ENCODE measurements at places on chromosomes 7 and 10. TPM values are rescaled to one million over a fixed set of nuclear protein-coding genes. Genes with fewer than 3 reads are reported as not detected.

The HOXA7 gene
- 5.4 TPM for total RNA-seq

The CLDN4 gene
- total RNA-seq: 523 TPM

The FAM131B gene
- 14.0 TPM for total RNA-seq

The HKDC1 gene
- 0.29 TPM for total RNA-seq

The H2BK1 gene
- total RNA-seq: not detected

The NEUROD6 gene
- total RNA-seq: not detected

The SSBP1 gene
- total RNA-seq: 63.2 TPM

GRCh38 chr7:128666200-128666599 is 5.9 kb upstream of the GARIN1A start:
- peak; percentile 16 for DNase-seq

DNA sequence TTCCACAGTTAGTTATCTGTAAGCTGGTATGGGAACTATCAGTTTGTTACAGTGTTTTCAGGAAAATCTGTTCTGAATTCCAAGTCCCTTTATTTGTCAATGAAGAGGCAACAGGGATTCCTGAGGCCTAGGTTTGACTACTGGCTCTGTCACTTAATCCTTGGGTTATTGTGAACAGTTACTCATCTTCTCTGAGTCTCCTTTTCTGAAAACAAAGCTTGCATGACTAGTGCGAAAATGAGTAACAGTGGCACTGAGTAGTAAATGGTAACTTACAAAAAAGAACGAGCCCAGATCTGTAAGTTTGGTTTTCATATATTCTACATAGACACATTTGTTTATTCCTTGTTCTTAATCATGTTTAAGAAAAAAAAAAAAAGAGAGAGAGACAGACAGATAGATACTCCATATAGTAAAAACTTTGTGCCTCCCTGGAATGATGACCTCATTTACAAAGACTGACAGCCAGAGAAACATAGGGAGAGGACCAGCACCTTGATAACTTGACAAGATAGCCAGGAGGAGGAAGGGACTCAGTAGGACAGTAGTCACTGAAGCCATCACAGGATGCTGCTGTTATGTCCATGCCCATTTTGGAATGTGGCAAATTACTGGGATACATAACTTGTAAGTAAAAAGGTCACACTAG is 1.9 kb downstream of the MRPS33 start:
- no peak for DNase-seq

DNA sequence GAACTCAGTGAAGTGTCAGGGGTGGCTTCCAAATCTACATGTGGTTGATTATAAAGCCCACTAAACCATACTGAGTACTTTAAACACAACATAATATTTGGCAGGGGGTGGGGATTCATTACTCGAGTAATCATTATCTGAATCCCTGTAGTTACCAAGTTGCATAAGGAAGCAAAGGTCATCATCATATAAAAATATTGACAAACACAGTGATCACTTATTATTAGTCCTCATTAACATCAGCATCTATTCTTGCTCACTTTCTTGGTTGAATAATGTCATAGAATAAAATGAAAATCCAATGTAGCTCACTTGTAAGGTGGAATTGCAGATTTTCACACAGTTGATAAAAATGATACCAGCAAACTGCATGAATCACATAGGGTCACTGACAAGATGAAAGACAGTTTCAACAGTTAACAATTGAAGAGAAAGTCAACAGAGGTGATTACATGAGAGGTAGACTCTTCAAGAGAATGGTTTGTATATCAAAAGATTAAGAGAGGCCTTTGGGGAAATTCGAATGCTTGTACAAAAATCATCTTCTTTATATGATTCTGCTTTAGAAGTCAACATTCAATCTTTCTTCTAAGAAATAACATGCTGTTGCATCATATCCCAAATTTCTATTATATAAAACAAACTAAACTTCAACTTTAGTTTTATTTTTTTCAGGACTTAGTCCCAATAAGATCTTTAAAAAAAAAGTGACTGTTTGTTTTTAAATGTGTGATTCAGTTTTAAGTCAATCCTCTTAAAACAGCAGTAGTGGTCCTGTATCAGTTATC is 185.5 kb upstream of the KLF14 start:
- no peak for DNase-seq

- DNase-seq: no peak
These were observed 77.2 kb downstream of the HIF1AN start for GRCh38 chr10:100612601-100613595.

DNA sequence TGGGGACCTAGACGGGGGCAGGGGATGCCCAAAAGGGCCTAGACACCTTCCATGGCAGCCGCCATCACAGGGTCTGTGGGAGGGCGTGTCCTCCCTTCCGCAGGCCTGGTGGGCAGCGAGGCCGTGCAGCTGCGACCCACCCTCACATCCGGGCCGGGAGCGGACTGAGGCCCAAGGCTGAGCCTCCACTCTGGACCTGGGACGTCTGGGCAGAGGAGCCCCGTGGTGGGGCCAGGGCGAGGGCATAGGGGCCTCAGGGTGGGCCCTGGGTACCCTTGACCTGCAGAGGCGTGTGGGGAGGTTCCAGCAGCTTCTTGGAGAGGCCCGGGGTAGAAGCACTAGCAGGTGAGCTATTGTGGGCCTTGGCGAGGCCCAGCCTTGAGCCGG is 49.2 kb downstream of the PWWP2B start:
- DNase-seq: no peak

DNA sequence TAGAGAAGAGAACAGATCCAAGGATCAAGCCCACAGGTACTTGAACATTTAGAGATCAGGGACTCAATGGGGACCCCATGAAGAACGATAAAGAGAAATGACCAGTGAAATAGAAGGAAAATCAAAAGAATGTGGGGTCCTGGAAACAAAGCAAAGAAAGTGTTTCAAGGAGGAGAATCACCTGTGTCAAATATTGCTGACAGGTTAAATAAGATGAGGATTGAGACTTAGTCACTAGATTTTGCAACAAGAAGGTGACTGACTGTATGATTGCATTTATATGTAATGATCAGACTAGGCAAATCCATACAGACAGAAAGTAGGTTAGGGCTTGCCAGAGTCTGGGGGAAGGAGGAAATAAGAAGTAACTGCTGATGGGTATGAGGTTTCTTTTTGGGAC is 254.9 kb upstream of the NPY start:
- DNase-seq: no peak

- peak; percentile 44 for DNase-seq
These were observed 107.7 kb upstream of the EEPD1 start for GRCh38 chr7:36045326-36045725.

- DNase-seq: no peak
These were observed 82.7 kb upstream of the GPR22 start for GRCh38 chr7:107387128-107387527.

- no peak for DNase-seq
These were observed 385.8 kb upstream of the GHITM start for GRCh38 chr10:83753490-83753889.

- DNase-seq: no peak
These were observed 7.9 kb downstream of the COBL start for GRCh38 chr7:51308696-51309095.

- no peak for DNase-seq
These were observed 282.1 kb downstream of the ZEB1 start for GRCh38 chr10:31601136-31601535.

DNA sequence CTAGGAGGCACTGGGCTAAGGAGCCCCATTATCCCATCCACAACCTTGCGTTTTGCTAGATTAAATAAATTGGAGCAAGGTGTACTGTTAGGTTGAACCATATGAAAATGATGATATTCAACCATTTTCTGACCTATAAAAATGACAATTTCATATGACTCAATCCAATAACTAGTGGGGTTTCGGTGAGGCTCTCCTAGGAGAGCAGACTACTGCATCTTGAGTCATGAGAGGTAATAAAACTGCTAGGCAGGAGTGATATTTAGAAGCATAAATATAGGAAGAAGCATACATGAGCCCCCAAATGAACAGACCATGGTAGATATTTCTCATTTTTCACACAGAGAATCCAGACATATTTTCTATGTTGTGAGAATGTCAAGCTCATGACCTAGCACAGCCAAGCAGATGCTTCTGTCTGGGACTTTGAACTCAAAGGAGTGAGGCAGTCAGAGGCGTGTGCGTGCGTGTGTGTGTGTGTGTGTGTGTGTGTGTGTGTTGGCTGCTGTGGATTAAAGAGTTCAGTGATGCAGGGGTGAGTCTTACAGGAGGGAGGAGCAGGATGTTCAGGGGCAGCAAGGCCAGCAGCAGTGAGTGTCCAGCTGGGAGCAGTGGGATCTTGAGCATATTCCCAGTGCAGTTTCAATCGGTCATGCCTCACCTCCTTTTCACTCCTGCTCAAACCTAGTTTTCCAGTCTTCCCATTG is 17.8 kb upstream of the WDR11 start:
- no peak for DNase-seq

- no peak for DNase-seq
These were observed 49.9 kb downstream of the COA1 start for GRCh38 chr7:43679210-43680068.

DNA sequence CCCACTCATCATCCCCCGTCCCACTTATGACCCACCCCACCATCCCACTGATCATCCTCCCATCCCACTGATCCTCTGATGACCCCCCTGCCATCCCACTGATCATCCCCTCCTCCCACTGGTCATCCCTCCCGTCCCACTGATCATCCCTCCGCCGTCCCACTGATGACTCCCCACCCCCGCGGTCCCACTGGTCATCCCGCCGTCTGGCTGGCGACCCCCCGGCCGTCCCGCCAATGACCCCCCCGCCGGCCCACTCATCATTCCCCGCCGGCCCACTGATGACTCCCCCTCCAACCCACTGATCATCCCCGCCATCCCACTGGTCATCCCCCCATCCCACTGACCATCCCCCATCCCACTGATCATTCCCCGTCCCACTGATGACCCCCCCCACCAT is 161.1 kb downstream of the GRM8 start:
- no peak for DNase-seq

Measured in stomach (tissue), 19 donors.